ENCODE measurements at places on chromosomes 11 and 22.

DNA sequence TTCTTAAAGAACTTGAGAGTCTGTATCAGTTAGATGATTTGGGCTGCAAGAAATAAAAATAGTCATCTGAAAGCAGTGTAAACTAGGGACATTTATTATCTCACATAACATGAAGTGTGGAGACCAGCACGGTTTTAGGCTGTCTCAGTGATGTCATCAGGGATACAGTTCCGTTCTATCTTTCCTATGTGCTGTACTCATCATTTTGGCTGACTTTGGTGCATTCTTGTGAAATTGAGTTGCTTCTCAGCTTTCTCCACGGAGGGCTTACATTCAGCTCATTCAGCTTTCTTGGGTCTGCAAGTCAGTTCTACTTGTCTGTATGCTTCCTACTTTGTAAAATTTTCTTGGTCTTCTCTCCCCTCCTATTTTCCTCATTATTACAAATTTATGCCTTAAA lies 51.8 kb upstream of the LIN7C start:
- no peak for DNase-seq

DNA sequence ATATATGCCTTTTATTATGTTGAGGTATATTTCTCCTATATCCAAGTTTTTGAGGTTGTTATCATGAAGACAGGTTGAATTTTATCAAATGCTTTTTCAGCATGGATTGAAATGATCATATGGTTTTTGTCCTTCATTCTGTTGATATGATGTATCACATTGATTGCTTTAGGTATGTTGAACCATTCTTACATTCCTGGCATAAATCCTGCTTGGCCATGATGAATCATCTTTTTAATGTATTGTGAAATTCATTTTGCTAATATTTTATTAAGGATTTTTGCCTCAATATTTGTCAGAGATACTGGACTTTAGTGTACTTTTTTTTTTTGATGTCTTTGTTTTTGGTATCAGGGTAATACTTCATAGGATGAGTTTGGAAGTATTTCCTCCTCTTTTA lies 283.8 kb upstream of the C11orf87 start:
- no peak for DNase-seq

GRCh38 chr11:45885274-45885920 lies at the start of gene MAPK8IP1:
MAPK8IP1 (plus strand) TSS chr11:45885651; CDS start chr11:45885821, 170 bp downstream.
- peak; percentile 58 for DNase-seq

- no peak for DNase-seq
Measured at GRCh38 chr11:77067861-77068443, 1.2 kb downstream of the CAPN5 start.

DNA sequence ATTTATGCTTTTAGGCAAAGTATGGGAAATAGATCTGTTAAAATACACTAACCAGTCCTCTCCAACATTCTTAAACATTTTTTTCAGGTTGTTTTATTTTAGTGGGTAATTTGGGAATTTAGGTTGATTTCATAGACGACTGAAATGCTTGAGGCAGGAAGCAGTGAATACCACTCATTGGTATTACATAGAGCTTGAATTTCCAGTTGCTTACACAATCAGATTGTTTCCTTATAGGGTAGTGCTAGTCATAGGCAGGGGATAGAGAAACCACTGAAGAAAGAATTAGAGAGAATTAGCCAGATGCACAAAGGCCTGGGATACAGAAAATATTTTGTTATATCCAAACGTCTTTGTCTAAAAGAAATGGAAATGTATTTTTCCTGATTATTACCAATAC lies 23.9 kb upstream of the LYVE1 start:
- no peak for DNase-seq

GRCh38 chr22:37229012-37229804 lies 14.9 kb downstream of the RAC2 start:
- DNase-seq, result peak; percentile 58

- DNase-seq, result no peak
Measured at GRCh38 chr11:13008061-13008435, 1.1 kb upstream of the RASSF10 start.

DNA sequence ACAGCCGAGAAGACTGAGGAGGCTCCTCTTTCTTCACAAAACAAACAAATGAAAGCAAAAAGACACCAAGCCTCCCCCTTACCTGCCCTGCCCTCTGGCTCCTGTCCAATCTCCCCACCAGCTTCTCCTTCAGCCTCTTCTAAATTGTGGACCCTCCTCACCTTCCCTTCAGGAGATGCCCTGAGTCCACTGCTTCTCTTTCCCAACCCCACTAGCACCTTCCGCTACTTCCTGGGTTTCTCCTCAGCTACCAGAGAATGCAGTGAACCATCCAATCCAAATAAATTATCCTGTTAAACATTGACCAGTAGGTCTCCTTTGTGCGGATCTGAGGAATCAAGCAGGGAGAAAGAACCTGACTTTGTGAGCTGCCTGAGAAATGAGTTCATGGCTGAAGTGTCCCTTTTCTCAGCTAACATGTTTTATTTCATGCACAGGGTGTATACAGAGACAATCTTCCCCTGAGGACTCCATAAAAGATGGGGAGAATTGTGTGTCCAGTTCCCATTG lies 63.2 kb upstream of the VPREB1 start:
- DNase-seq, result no peak

GRCh38 chr22:20159076-20159475 lies 8.2 kb upstream of the CCDC188 start:
- DNase-seq, result no peak

DNA sequence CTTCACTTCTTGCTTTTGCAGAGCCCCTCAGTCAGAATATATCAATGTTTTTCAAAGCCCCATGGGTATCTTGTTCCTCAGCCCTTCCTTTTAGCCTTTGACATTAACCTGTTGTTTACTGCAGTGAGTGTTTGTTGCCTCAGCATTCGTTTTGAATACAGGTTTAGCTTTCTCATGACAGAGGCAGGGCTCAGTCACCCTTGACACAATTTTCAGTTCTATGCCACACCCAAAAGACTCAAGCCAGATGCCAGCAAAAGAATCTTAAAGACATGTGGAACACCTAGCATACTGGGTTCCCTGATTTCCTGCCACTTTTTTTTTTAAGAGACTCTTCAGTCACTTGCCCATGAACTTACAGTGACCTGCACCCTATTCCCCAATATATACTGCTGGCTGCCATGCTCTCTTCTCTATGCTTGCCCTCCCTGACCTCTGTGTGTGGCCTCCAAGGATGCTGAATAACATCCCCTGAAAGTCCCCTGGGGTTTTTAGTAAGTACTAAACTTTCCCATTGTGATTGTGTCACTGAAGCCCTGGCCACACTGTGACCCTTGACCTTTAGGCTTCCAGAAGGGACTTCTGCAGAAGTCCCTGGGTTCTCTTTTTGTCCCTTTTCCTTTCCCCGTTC lies 1225.5 kb downstream of the TBC1D22A start:
- DNase-seq, result no peak

All from stimulated activated CD4-positive, alpha-beta T cell treated with anti-CD3 and anti-CD28 coated beads, Interleukin-15, amount 100 ng/mL, for 24 hours (primary cell).